ENCODE measurements at places on chromosomes 16 and 17. TPM values are rescaled to one million over a fixed set of nuclear protein-coding genes. Genes with fewer than 3 reads are reported as not detected.

DNA sequence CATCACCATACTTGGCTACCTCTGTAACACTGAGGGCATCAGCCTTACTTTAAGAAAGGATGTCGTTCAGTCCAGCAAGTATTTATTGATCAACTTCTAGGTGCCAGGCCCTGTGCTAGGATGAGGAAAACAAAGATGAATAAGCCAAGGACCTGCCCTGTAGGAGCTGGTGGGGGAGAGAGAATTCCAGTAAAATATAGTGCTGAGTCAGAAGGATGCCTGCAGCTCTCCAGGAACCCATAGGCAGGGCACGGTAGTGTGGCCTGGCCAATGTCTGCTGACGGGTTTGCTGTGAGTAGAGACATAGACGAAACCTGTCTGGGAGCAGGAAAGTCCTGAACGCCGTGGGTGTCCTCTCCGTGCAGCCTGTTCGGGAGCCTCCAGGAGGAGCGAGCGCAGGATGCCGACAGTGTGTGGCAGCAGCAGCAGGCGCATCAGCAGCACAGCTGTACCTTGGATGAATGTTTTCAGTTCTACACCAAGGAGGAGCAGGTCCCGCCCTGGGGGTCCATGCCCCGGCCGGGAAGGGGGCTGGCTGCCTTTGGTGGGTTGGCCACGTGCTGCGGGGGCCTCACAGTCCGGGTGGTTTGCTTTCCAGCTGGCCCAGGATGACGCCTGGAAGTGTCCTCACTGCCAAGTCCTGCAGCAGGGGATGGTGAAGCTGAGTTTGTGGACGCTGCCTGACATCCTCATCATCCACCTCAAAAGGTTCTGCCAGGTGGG, 55.6 kb downstream of the USP43 start:
- DNase-seq = no peak

DNA sequence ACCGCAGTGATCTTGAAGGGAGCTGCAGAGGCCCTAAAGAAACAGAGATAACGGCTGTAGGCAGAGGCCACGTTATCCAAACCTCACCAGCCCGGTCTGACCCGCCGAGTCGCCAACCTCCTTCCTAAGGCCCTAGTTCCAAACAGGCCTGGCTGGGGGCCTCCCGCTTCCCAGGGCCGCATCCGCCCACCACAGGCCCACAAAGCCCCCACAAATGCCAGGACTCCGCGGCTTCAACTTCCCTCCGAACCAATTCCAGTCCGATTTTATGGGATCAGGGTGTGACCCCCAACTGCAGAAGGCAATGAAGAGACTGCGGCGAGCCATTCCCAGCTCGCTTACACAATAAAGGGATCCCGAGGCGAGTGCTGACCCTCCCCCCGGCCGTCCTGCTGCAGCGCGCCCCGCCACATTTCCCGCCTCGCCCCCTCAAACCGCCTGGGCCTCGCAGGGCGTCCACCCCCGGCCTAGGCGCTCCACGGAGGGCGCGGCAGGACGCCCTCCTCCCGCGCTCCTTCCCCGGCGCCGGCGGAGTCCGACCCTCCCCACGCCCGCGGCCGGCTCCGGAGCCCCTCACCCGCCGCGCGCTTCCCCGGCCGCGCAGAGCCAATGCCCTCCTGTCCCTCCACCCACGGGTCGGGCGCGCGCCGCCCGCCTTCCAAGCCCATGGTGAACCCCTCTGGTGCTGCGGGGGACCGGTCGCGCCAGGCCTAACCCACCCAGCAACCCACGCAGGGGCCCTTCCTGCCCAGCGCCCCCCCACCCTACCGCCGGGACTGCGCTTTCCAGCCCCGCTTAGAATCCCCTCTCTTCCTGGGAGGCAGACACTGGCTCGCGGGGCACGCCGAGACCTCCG, 926 bp downstream of the MYH10 start:
- no peak for DNase-seq

DNA sequence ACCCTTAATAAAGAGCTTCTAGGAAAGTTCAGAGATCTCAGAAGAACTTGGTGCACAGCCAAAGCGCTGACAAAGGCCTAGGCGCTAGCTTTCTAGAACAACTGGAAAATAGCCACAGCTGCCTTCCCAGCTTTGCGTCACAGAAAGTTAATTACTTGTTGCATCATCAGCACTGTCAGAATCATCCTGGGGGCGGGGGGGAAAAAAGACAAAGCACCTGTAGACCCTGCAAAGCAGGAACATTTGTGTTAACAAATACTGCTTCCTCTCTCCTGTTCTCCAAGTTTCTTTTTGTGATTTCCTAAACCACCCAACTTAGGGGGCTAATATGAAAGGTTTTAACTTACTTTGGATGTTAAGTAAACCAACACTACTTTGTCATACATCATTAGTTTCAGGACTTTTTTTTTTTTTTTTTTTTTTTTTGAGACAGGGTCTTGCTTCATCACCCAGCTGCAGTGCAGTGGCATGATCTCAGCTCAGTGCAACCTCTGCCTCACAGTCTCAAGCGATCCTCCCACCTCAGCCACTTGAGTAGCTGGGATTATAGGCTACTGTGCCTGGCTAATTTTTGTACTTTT, 4.8 kb upstream of the AARSD1 start:
- no peak for DNase-seq

GRCh38 chr17:33929181-33929724, 325.8 kb upstream of the CCL2 start:
- DNase-seq = no peak

GRCh38 chr17:81125573-81126081, 39.7 kb upstream of the PVALEF start:
- no peak for DNase-seq

DNA sequence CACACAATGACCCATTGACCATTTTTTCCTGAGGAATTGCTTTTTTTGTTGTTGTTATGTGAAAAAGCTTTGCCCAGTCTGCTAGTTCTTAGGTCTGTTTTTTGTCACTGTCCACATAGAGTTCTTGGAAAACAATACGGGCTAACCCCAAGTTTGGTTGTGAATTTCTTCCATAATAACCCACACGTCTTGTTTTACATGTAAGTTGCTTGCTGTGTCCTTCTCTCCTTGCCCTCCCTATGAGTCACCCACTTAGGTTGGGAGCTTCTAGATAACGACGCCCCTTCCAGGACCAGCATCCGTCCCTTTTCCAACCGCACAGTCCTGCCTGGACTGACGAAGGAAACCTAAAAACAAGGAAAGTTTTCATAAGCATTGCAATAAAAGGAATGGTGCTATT, 175.3 kb upstream of the HS3ST3A1 start:
- no peak for DNase-seq

GRCh38 chr17:80605326-80606066, 60.9 kb downstream of the RPTOR start:
- DNase-seq = no peak

DNA sequence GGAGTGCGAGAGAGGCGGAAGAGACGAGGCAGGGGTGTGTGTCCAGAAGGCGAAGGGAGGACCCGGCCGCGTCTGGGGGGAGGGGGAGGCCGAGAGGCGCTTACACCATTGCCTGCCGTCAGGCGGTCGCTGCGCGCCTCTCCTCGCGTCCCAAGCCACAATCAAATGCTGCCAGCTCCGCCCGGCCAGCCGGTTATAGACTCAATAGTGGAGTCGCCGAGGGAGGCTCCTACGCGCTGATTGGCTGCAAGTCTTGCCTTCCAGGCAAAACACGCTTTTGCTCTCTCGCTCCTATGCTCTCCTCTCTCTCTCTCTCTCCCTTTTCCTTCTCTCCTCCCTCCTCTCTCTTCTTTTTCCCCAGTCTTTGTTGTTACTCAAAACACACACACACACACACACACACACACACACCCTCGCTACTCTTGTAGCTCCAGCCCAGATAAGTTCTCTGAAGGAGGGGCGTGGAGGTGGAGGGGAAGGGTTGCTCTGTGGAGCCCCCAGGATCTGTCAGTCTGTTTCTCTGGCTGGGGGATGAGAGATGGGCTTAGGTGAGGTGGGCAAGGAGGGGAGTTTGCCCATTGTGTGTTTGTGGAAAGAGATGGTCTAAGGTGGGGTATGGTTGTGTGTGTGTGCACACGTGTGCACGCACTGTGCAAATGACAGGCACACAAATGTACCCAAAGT, at the start of gene DLX3:
TSS of gene DLX3 (minus strand) at position 170 of the 684 bp plus-strand sequence. CDS start 226 bp downstream, outside the sequence.
- DNase-seq = no peak

- DNase-seq = no peak
These were observed 141.7 kb downstream of the MRM1 start for GRCh38 chr17:36743130-36743529.

GRCh38 chr17:32976131-32976530, 15.5 kb upstream of the SPACA3 start:
- DNase-seq = no peak

- DNase-seq = no peak
These were observed 512 bp upstream of the ADAMTS18 start for GRCh38 chr16:77435272-77435820.

MPO gene
- total RNA-seq = not detected

MEIOC gene
- total RNA-seq = 0.16 TPM

Data from CD8-positive, alpha-beta memory T cell (primary cell).